AG10803 (cell line): ENCODE measurements at places on chromosomes 16 and 17.
A peak's percentile ranks its signal among the peaks of the same experiment; 100 is the strongest.

GRCh38 chr16:2087748-2088631 lies 40.2 kb downstream of the TSC2 start:
- DNase-seq: no peak

GRCh38 chr17:79930877-79931816 lies 91.9 kb upstream of the CBX4 start:
- no peak for DNase-seq

DNA sequence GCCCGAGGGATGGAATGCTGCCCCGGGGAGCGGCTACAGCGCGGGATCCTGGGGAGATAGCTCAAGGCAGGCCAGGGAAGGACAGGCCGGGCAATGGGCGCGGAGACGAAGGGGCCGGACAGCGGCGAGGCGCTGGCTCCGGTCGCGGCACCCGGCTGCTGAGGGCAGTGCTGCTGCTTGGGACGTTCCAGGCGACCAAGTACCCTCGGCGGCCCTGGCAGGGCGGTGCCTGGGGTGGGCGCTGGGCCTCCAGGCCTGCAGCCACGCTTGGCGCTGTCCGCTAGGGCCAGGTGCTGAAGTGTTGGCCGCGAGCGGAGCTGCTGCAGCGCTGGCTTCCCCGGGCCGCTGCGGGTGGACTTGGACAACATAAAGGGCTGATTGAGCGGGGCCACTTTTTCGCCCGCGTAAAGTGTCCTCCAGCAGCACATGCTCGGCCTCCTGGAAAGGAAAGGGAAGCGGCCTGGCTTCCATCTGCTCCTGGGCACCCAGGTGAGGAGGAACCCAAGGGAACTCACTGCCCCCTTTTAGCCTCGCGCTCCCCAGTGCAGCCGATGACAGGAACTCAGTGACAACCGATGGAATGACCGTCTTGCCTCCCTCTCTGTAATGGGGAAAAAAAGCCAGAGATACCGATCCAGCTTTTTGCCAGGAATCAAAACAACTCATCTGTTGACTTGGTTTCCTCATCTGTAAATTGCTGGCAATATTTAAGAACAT lies 23.7 kb downstream of the CLEC3A start:
- peak; percentile 49 for DNase-seq

DNA sequence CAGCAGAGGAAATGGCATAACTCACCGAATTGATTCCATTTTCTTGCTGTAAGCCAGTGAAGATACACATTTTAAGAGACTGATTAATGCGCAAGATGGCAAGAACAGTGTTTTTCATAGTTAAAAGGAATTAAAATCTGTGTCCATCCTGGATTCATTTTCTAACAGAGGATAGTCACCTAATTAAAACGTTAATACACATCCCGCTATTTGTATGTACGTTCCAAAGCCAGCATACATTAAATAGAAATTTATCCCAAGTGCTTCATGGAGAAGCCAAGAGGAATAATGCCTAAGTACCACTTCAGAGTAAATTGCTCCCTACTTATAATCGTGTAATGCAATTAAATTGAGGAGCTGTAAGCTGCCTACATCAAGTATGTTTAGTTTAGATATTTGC lies 49.9 kb downstream of the RBFOX1 start:
- no peak for DNase-seq

GRCh38 chr16:17802571-17802970 lies 331.8 kb upstream of the XYLT1 start:
- peak; percentile 51 for DNase-seq

DNA sequence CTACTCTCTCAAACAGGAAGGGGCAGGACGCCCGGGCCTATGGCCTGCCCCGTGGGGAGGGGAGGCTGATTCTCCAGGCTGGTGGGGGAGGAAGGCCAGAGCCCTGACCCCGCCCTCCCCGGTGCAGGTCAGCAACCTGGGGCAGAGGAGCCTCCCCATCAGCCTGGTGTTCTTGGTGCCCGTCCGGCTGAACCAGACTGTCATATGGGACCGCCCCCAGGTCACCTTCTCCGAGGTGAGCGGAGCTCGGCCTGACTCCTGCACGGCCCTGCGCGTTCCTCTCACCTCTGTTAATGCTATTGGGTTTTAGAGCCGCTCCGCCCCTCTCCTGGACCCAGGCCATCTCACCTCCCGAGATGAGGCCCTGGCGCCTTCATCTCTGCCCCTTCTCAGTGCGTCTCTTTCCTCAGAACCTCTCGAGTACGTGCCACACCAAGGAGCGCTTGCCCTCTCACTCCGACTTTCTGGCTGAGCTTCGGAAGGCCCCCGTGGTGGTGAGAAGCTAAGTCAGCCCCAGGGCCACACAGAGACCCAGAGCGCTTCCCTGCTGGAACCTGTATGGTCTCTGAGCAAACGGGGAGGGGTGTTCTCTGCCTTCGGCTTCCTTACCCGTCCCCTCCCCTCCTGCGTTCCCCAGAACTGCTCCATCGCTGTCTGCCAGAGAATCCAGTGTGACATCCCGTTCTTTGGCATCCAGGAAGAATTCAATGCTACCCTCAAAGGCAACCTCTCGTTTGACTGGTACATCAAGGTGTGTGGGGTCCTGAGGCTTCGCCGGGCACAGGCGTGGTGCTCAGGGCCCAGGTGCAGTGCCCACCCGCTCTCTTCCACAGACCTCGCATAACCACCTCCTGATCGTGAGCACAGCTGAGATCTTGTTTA lies 25.1 kb upstream of the ITGAX start:
- DNase-seq: no peak

DNA sequence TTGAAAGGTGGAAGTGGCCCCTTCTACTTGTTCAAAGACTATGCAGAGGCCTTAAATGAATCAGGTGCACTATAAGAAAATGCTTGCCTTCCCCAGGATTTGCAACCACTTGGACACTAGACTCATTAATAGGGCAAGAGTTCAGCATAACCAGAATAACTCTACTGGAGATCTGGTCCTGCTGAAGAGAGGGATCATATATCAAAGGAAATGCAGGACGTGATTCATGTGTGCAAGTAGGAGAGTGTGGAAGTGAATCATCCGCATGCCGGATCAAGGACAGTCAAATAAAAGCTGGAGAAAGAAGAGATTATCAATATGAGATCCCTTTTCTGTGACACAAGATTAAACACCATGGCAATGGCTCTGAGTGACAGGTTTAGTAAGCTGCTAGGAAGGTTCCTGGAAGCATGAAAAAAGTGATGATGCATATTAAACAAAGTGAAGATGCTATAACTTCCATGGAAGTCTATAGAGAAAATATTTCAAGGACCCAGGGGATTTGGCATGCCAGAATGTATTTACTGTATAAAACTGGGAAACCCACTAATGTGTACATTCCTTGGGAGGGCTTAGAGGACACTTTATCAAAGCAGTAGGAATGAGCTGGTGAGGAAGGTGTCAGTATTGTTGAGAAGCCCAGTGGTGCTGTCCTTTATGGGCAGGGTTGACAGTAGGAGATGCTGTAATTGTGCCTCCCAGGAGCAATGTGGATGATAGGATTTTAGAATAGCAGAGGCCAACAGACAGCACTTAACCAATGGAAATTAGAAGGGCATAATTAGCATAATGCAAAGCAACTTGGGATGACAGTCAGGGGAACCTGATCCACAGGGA lies 133.1 kb downstream of the ABCA8 start:
- peak; percentile 84 for DNase-seq

GRCh38 chr16:22260490-22260889 lies 36.7 kb upstream of the POLR3E start:
- no peak for DNase-seq

GRCh38 chr17:36092230-36092629 lies 2.3 kb upstream of the CCL3 start:
- DNase-seq: no peak

GRCh38 chr16:1428511-1428910 lies 2.4 kb upstream of the PERCC1 start:
- DNase-seq: no peak

DNA sequence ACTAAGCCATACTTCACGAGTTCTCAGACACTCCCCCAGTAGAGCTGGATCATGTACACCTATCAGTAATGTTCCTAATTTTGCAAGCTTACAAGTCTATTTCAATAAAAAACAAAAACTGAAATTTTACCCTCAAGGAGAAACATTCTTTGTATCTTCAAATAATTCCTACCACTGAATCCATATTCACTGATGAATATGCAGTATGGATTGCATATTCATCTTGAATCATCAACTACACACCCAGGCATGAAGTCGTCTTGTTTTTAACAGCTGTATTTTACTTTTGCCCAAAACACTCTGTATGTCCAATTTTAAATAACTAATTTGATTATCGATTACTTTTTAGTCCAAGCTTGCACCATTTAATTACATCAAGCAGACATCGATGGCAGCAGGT lies 31.8 kb downstream of the ZDHHC7 start:
- no peak for DNase-seq

GRCh38 chr17:34442387-34443111 lies 79.5 kb upstream of the CCL1 start:
- no peak for DNase-seq

GRCh38 chr17:17152385-17152784 lies 53.7 kb downstream of the PLD6 start:
- DNase-seq: peak; percentile 7

GRCh38 chr17:4657678-4658077 lies 16.2 kb upstream of the ALOX15 start:
- no peak for DNase-seq

GRCh38 chr16:57993438-57993837 lies 7.0 kb downstream of the ZNF319 start:
- no peak for DNase-seq

GRCh38 chr16:67421030-67421429 lies 4.8 kb upstream of the ZDHHC1 start:
- DNase-seq: no peak

DNA sequence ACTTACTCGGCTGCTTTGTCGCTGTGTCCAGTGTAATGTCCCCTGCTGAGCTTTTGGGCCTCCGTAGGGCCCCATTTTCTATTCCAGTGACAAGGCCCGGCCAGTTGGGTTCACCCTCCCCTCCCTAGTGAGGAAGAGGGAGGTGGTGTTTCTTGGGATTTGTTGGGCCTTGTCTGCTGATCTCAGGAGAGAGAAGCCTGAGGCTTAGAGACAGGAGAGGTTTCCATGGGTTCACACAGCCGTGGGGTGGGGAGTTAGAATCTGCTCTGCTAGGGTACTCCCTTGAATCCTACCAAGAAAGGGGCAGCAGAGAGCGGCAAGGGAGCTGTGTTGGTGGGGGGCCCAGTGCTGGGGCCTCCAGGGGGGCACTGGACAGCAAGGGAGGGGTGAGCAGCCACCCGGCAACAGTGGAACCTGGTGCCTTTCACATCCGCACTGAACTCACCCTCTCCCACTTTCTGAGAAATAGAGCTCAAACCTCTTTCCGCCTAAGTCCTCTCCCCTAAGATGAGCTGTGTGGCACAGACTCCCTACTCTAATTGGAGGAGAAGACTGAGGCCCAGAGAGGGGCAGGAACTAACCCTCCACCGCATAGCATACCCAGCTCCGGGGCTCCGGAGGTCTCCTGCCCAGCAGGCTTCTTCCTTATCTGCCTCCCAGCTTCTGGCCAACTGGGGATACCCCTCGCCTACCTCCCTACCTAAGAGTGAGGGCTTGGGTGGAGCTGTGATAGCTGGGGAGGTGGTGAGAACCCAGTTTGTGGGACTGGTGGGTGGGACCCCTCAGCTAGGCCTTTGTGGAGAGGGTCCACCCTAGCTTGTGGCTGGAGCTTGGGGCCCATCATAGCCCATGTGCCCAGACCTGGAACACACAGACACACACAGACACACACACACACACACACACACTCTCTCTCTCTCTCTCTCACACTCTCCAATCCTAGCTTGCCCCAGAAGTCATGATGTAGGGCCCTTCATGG lies 6.8 kb downstream of the TBKBP1 start:
- DNase-seq: no peak

DNA sequence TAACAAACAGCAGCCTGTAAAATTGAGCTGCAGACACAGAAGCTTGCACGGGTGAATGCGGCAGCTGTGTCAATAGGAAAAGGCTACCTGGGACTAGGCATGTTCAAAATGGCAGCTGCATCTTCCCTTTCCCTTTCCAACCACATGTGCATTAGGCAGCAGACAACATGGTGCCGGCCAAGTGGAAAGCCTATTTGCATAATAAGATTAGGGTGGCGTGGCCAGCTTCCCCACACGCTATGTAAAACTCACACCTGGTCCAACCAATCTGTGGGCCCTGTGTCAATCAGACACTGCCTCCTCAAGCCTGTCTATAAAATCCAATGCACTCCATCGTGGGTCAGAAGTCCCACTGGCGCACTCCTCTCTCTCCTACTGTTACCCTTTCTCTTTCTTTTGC lies 61.0 kb upstream of the RBBP6 start:
- no peak for DNase-seq

DNA sequence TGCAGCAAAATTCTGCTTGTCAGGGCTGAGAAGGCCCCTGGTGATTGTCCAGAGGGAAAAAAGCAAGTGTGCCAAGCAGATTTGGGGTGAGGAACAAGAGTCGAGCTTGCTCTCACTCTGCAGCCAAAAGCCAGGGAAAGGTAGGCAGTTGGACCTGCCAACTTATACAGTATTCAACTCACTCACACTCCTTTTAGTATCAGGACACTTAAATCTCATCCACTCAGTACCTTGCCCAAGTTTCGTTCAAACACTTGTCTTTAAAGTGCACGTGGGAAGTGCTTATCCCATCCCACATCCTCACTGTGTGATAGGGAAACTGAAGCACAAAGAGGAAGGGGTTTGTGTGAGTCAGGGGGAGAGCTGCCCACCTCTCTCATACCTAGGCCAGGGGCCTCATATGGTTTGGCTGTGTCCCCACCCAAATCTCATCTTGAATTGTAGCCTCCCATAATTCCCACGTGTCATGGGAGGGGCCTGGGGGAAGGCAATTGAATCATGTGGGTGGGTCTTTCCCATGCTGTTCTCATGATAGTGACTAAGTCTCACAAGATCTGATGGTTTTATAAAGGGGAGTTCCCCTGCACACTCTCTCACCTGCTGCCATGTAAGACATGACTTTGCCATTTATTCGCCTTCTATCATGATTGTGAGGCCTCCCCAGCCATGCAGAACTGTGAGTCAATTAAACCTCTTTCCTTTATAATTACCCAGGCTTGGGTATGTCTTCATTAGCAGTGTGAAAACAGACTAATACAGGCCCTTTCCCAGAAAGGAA lies 25.6 kb upstream of the CES5A start:
- DNase-seq: no peak

DNA sequence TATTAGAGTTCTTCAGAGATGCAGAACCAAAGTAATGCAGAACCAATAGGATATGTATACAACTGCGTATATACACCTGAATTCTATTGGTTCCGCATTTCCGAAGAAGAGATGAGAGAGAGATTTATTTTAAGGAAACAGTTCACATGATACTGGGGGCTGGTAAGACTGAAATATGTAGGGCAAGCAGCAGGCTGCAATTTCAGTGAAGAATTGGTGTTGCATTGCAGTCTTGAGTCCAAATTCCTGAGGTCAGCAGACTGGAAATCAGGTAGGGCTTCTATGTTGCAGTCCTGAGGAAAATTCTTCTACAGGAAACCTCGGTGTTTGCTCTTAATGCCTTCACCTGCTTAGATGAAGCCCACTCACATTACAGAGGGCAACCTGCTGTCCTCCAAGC lies 128.2 kb upstream of the MED13 start:
- no peak for DNase-seq
